ENCODE measurements at places on chromosomes 4 and X. TPM values are rescaled to one million over a fixed set of nuclear protein-coding genes. Genes with fewer than 3 reads are reported as not detected.

DNA sequence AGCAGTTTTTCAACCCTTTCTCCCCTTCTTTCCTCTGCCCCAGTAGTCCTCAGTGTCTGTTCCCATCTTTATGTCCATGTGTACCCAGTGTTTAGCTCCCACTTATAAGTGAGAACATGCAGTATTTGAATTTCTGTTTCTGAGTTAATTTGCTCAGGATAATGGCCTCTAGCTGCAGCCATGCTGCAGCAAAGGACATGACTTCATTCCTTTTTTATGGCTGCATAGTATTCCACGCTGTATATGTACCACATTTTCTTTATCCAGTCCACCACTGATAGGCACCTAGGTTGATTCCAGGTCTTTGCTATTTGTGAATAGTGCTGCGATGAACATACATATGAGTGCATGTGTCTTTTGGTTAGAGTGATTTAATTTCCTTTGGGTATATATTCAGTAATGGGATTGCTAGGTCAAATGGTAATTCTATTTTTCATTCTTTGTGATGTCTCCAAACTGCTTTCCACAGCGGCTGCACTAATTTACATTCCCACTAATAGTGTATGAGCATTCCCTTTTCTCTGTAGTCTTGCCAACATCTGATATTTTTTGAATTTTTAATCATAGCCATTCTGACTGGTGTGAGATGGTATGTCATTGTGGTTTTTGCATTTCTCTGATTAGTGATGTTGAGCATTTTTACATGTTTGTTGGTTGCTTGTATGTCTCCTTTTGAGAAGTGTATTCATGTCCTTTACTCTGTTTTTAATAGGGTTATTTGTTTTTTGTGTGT is 54.6 kb upstream of the ANK2 start:
- no peak for DNase-seq

DNA sequence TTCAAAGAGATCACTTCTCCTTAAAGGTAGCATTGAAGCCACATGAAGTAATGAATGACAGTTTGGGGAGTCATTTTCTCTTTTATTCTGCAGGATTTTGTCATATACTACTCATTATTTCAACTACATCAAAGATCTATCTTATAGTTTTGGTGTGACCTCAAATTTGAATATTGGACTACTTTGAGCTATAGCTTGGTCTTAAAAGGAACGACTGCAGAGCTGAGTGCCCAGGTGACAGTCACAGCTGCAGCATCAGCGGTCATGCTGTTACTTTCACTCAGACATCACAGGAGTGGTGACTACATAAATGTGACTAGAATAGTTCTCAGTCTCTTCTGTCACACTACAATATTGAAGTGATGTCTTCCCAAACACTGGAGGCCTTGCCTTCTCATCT is 10.7 kb upstream of the SPCS3 start:
- DNase-seq: no peak

DNA sequence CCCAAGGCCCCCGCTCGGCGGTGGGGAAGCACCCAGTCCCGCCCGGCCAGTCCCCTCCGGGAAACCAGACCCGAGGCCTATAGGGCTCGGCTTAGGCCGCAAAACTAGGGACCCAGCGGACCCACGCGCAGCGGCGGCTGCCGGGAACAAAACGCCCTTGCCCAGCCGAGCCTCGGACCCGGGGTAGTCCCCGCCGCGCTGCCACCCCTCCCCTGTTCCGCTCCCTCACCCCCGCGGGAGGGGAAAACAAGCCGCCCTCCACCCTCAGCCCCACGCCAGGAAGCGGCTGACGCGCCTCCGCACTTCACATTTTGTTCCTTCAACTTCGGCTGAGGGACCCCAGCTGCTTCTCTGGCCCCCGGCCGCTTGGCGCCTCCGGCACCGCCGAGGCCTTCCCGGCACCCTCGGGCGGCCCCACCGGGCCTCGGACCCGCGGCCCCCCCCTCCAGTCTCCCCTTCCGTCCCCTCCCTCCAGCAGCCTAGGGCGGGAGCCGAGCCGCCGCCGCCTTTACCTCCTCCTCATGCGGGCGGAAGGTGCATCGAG is 694 bp downstream of the PDS5A start:
- DNase-seq: peak; percentile 73

- DNase-seq: no peak
These were observed 722 bp downstream of the FGF16 start for GRCh38 chrX:77447653-77448569.

DNA sequence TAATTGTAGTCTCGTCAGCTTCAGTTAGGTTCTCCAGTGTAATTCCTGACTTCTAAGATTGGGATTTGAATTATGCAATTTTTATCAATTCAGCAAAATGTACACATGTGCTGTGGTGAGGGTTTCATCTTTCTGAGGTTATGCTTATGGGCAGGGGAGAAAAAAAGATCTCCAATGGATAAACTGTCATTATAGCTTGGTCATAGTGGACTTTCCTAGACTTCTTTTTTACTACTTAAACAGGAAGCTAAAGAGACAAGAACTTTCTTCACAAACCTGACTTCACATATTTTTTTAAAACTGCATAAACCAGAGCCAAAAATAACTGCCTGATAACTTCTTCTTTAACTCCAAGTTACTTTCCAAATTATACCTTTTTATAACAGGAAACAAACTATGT is 21.7 kb upstream of the SPP1 start:
- DNase-seq: no peak

GRCh38 chr4:52659722-52660261 is 691 bp upstream of the USP46 start:
- DNase-seq: peak; percentile 72

Gene NSD2
- 70.6 TPM for total RNA-seq

DNA sequence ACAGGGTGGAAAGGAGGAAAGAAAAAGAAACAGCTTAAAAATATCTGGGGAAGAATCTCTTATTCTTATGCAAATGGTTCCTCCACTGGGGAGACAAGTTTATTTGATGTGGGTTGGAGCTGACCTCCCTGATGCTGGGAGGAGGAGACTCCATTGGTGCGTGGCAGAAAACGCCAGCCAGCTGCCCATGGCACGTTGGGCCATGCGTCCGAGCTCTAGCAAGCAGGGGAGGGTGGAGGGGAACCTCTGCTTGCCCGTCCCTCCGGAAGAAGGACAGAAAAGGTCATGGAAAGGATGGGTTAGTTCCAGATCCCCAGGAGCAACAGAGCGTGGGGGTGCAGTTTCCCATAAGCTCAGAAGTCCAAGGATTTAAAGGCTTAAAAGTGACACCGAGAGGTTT is 210.4 kb downstream of the KLHL4 start:
- no peak for DNase-seq

Gene NDST4
- total RNA-seq: 0.26 TPM

DNA sequence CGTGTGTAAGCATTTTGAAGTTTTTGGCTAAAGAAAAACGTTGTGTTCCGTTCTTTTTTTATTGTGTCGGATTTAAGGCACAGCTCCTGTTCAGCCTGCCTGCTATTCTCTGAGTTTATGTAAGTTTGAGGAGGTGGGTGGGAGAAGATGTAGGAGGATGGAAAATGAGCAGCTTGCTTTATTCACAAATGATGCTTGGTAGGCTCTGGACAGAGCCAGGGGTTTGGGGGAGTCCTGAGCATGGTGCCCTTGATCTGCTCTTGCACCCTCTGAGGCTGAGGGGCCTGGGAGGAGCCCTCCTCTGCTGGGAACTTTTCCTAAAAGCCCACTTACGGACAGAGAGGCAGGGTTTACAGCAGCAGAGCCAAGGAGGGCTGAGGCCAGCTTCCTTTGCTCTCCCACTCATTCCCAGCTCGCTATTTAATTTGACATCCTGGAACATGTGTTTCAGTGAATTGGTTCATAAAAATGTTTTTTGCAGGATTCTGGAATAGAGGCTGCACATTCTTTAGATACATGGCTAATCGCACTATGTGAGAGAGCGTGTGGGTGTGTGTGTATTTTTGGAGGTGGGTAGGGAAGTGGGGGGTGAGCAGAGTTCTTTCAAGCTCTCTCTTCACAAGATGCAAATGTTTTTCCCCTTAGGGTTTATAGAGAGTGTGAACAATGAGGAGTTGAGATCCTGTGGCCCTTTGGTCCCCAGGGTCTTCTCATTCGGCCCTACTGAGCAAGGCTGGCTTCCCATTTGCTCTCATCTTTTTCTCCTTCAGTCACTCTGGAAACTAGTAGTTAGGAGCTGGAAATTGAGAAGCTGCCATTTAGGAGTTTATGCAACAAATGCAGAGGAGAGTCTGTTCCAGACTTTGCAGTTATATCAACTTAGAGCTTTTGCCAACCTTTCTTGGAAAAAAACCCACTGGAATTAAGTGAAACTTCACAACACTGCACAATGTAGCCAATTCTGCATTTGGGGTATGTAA is 32.1 kb downstream of the TMEM131L start:
- DNase-seq: no peak

GRCh38 chrX:46573892-46574773 is 568 bp downstream of the CHST7 start:
- peak; percentile 69 for DNase-seq

- no peak for DNase-seq
These were observed 8.2 kb downstream of the PRRG3 start for GRCh38 chrX:151703487-151703886.

DNA sequence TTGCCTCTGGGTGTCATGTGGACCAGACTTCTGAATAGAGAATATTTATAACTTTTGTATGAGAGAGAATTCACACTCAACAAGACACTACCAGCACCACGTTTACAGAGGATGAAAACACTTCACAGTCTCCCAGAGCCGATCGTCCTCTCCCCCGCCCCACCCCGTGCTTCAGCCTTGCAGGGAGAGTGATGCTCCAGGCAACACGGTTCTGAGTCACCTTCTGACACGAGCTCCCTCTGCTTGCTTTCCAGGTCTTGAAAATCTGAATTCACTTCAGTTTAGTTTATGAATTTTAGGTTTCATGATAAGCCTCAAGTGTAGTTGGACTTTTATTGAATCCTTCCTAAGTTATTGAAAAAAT is 59.8 kb downstream of the CPLX1 start:
- DNase-seq: no peak

Gene PF4V1
- total RNA-seq: not detected

DNA sequence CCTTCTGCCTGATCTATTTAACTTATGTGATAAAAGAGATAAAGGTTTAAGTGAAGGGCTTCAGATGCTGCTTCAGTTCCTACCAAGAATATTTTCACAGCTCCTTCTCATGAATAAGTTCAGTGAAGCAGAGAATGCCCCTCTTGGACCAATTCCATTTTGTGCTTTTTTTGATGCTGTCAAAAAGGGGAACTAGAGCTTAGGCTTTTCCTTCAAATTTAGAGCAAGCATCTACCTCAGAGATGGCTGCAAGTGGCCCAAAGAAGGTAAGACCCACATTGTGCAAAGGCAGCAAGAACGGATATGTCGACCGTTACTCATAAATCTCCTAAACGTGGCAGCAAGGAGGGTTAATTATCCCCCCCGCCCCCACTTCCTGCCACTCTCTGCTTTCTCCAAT is 4.5 kb downstream of the CHRDL1 start:
- no peak for DNase-seq

GRCh38 chr4:3358656-3359055 is 65.8 kb downstream of the RGS12 start:
- DNase-seq: no peak

GRCh38 chr4:25157081-25157480 is 3.2 kb downstream of the SEPSECS start:
- no peak for DNase-seq

GRCh38 chr4:101604976-101605375 is 185.6 kb upstream of the BANK1 start:
- no peak for DNase-seq

Gene SAGE1
- total RNA-seq: not detected

- DNase-seq: no peak
These were observed 121.3 kb downstream of the PRKX start for GRCh38 chrX:3592184-3592583.

Gene SPCS3
- total RNA-seq: 106 TPM

Gene GPRIN3
- 4.5 TPM for total RNA-seq

GRCh38 chr4:143397335-143397734 is 60.7 kb downstream of the GAB1 start:
- no peak for DNase-seq

DNA sequence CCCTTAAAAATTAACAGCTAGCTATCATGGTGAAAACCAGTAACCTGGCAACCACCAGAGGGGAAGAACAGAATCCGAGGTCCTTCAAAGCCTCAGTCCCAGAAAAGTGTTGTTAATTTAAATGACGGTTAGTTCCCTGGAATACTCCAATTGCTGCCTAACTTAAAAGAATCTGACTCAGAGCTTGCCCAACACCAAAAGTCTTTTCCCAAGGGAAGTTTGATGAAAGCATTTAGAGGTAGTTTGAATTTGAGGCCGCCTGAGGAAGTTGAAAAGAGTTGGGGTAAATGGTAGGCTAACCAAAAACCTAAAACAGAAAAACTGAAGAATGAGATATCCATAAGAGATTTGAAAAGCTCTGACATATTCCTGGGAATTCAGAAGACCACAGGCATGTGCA is 46.6 kb downstream of the IL13RA2 start:
- no peak for DNase-seq

GRCh38 chrX:7709845-7710244 is 133.1 kb upstream of the VCX start:
- no peak for DNase-seq

GRCh38 chr4:186580669-186581068 is 25.3 kb upstream of the MTNR1A start:
- no peak for DNase-seq

DNA sequence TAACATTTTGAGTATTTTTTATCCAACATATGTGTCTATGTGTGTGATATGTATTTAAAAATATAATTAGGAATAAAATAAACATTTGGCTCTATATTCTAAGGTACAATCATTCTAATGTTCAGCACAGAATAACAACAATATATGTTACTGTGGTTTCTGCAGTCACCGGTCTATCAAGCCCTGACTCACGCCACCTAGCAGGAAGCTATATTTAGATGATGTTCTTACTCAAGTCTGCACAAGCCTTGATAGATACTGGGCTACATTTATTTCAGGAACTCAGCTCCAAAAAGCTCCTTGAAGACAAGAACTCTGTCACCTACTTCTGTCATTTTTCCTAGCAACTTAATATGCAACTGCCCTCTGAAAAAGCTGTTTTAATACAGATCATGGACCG is 152.0 kb upstream of the FTHL17 start:
- no peak for DNase-seq

Gene PABPC4L
- total RNA-seq: 2.0 TPM

Gene SSR4
- total RNA-seq: 390 TPM

DNA sequence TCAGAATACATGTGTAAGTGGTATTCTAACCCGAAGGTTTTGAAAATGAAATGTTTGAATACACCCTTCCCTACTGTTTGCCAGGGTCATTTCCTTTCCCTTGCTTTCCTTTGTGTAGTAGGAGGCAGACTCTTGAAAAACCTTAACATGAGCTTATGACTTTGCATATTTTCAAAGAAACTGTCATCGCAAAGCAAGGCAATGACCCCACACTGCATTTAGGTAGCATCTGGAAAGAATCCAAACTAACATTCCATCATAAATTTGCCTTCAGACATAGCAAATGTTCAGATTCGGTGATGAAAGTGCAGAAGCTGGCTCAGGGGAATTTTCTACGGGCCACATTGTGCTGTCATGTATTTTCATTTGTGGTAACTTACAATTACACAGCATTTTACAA is 32.3 kb downstream of the SH2D1A start:
- DNase-seq: no peak

GRCh38 chrX:132576939-132577338 is 88.1 kb upstream of the MBNL3 start:
- DNase-seq: no peak

GRCh38 chrX:13498238-13498637 is 71.2 kb upstream of the EGFL6 start:
- DNase-seq: no peak

Data from type B pancreatic cell (in vitro differentiated cells).